ENCODE measurements at places on chromosomes 11 and 22.

DNA sequence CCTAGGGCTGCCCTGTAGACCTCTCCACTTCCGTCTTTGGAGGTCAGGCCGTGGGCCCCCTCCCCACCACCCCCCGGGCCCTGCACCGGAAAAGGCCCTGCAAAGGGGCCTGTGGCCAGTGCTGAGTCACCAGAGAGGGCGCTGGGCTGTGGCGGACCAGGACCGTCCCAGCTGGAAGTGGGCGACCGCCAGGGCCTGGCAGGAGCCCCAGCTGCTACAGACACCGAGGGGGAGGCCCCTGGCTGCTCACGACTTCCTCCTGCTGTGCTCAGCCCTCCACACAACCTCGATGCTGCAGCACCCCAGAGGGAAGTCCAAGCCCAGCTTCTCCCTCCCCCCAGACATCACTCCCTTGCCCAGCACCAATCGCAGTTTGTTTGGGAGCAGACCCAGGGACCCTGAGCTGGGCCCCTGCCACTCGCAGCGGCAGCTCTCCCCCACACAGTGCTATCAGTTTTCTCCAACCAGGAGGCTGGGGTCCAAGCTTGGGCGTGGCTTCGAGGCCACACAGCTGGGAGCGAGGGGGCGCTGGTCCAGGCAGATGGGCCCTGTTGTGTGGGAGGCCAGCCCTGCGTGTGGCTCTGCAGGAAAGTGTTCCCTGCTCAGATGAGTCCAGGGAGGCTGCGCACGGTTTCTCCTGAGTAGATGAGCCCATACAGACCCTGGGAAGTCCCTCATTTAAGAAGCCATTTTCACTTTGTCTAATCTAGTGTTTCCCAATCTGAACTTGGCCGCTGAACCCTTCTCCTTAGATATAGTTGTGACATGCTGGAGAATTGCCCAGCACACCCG is 5.6 kb upstream of the SH3BP1 start:
- peak; percentile 81 for DNase-seq

GRCh38 chr11:122334546-122335339 is 218.7 kb upstream of the BLID start:
- no peak for DNase-seq

DNA sequence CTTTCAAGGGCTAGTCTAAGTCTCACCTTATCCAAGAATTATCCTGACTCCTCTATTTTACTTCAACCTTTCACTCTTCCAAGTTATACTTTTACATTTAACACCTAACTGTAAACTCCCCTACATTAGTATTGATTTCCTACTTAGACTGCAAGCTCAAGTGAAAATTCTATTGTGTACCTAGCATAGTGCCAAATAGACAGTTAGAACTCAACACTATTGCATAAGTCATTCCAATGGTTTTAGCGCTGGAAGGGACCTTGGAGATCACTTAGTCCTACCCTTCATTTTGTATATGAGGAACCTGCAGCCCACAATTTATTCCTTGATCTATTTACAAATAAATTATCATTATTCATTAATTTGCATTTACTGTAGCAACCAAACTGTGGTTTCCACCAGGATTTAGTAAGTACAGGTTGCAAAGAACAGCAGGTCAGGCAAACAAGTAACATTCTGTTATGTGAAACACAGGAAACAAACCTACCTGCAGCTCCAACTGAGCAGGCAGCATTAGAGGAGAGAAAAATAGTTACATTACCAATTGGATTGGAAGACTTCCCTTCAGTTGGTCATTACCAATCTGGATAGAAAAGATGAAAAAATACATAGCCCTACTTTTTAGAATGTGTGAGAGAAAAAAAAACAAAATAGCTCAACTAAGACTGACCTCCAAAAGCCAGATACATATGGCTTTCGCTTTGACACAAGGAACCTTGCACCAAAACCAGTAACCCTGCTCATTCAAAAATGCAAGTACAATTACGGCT is 33.7 kb upstream of the NFRKB start:
- DNase-seq = no peak

DNA sequence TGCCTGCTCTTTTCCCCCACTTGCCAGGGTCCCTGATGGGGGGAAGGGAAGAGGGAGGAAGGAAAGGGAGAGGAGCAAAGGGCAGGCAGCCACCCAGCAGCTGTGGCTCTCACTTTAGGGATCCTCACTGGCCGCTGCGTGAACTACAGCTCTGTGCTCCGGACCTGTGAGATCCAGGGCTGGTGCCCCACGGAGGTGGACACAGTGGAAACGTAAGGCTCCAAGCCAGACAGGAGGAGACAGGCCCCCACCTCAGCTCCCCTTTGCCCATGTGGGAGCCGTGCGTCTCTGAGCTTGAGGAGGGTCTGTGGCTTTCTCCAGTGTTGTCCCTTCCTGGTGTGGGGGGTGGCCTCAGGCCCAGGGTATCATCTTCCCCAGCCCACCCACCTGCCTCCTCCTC is 9.9 kb downstream of the P2RX3 start:
- no peak for DNase-seq

GRCh38 chr22:30280505-30280904 is 8.8 kb downstream of the CASTOR1 start:
- no peak for DNase-seq

- no peak for DNase-seq
These were observed 86.8 kb downstream of the PTPRJ start for GRCh38 chr11:48066881-48067800.

DNA sequence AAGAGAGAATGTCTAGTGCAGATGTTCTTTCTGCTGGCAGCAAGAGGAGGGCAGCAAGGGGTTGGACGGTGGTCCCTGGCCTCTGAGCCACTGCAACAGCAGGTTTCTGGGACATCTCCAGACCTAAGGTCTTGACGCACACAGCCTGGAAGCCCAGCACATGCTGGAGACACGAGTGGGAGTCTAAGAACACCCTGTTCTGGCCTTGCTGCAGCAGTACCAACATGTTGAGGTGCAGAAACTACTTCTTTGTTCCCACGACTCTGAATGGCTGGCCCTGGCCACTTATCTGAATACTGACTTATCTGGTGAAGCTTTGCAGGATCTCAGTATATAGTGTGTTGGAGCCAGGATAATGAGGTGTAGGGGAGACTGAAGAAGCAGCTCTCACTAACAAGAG is 6.8 kb downstream of the MICAL2 start:
- DNase-seq = no peak

- DNase-seq = no peak
These were observed 1.5 kb upstream of the SELENOO start for GRCh38 chr22:50199251-50199721.

DNA sequence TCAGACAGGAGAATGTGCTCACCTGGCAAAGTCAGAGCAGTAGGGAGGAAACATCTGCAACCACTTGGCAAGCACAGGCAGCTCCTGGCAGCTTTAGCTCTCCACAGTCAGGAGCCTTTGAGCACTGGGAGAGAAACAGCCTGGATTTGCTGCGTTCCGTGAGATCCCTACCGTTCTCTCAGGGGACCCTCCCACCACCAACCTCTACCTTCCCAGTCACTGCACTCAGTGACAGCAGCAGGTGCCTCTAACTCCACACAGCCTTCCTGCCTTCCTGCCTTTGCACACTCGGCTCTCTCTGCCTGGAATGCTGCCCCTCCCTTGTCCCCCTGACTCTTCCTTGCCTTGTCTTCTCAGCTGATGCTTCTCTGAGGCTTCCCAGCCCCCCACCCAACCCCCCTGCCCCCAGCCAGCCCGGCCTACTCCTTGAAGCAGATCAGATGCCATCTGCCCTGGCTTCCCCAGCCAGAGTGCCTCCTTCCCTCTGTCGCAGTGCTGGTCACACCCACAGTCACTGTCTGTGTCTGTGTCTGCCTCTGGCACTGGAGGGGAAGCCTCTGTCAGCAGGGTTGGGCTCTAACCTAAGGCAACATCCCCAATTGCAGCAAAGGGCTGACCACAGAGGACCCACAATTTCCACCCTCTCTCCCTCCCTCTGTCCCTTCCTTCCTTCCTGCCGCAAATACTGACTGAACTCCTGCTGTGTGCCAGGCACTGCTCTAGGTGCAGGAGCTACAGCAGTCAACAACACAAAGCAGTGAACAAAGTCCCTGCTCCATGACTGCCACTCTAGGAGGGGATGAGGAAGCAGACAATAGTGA is 14.9 kb upstream of the TSKU start:
- peak; percentile 75 for DNase-seq

- DNase-seq = no peak
These were observed 1.4 kb downstream of the CRY2 start for GRCh38 chr11:45848654-45849081.

DNA sequence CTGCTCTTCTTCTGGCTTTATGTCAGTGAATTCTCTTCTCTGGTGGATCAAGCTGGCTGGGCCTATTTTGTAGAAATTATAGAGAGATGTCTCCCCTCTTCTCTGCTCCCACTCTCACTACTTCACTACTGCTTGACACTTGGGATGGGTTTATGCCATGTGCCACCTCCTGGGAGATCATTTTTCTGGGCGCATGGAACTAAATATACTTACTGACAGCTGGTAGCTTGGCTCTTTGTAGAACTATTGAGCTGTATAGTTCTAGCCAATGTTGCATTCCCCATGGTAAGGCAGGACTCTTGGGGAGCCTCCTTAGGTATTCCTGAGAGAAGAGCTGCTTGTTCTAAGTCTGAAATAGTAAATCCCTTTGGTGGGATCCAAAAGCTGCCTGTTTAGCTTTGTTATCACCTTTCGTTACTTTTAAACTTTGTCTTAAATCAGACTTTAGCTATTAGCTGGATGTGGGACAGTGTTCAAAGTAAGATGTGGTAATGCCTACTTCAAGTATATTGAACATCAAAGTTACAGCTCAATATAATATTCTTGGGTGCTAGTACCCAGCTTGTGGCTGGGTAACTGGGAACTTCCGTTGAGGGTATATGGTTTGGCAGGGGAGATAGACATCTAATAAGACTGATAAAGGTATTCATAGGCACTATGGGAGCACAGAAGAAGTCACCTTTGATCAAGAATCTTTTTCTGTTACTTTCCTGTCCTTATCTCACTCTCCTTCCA is 87.5 kb upstream of the RRM1 start:
- DNase-seq = no peak

DNA sequence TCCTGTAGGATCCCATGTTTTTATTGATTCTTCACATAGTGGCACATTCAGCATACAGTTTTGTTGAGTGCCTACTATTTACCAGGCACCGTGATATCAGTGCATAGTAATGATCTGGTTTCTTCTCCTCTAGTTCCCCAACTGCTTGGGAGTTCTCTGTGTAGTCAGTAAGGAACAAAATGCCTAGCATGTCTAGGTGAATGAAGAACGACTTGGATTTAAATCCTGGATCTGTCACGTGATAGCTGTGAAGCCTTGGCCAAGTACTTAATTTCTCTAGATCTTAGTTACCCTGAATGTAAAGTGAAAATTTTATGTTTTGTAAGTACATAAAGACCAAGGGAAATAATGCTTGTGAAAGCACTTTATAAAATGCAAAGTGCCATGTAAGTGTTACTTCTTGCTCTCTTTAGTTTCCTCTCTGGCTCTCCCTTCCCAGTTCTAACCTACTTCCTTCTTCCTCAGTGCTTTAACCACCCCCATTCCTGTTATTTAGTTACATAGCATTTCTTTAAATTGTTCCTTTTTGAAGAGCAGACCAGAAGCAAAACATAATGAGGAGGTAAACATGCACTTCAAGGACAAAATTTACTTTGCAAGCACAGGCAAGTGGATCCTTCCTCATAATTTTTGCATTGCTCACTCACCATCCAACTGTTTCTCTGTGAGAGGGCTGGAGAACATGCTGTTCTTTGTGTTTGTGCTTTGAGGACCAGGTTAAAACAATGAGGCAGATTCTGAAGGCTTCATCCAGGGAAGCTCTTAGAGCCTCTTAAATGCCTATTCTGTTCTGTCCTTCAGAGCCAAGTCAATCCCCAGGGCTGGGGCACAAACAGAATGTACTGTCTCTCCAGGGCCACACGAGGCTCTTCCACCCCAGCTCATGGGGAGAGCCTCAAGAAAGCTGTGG is 353.9 kb upstream of the TENM4 start:
- DNase-seq = no peak

DNA sequence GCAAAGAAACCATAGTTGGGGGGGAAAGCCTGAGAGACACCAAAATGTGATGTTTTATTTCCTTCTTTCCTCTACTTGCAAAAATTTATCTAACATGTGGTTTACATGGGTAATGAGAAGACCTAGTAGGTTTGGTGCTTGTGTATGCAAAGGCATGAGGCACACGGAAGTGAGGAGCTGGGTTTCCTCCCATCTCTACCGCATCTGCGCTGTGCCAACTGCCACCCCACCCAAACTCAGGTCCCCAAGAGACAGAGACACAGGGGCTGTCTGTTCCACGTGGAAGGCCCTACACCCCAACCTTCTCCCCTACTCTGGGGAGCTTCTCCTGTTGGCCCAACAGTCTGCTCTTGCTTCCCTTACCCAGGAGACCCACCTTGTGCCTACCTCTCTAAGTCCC is 4.8 kb downstream of the RTL6 start:
- peak; percentile 33 for DNase-seq

GRCh38 chr11:43631732-43632131 is 48.8 kb upstream of the HSD17B12 start:
- DNase-seq = no peak

DNA sequence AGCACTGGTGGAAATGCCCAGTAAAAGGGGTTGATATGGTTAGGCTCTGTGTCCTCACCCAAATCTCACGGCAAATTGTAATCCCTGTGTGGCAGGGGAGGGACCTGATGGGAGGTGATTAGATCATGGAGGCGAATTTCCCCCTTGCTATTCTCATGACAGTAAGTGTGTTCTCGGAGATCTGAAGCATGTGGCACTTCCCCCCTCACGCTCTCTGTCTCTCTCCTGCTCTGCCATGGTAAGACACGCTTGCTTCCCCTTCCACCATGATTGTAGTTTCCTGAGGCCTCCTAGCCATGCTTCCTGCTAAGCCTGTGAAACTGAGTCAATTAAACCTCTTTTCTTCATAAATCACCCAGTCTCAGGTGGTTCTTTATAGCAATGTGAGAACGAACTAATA is 37.4 kb downstream of the PACSIN2 start:
- no peak for DNase-seq

DNA sequence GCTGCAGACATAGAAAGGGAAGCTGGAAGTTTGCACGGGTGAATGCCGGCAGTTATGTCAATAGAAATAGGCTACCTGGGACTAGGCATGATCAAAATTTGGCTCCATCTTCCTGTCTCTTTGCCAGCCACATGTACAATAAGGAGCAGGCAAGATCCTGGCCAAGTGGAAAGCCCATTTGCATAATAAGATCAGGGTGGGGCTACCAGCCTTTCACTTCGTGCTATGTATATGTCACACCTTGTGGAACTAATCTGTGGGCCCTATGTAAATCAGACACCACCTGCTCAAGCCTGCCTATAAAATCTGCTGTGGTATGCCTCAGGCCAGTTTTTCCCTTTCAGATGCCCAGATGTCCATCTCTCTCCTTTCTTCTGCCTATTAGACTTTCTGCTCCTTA is 79.3 kb upstream of the DRD2 start:
- DNase-seq = no peak

DNA sequence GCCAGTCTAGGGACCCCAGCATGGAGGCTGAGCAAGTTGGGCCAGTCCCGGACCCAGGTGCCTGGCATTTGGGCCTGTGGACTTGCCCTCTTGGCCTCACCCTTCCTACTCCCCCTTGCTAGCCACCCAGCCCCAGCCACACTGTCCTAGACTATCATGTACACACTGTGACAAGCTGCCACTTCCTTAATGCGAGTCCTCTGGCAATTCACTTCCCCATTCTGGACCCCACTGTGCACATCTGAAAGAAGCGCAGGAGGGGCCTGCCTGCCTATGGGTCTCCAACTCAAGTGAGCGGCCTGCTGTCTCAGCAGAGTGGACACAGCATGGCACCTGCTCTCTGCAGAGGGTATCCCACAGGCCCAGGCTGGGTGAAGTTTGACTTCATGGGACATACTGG is 68.5 kb upstream of the LMO1 start:
- DNase-seq = no peak

- no peak for DNase-seq
These were observed 106.6 kb downstream of the EMSY start for GRCh38 chr11:76551400-76551799.

GRCh38 chr22:50396751-50397370 is 53.7 kb downstream of the PPP6R2 start:
- no peak for DNase-seq
